ENCODE measurements at places on chromosomes 4 and X.

DNA sequence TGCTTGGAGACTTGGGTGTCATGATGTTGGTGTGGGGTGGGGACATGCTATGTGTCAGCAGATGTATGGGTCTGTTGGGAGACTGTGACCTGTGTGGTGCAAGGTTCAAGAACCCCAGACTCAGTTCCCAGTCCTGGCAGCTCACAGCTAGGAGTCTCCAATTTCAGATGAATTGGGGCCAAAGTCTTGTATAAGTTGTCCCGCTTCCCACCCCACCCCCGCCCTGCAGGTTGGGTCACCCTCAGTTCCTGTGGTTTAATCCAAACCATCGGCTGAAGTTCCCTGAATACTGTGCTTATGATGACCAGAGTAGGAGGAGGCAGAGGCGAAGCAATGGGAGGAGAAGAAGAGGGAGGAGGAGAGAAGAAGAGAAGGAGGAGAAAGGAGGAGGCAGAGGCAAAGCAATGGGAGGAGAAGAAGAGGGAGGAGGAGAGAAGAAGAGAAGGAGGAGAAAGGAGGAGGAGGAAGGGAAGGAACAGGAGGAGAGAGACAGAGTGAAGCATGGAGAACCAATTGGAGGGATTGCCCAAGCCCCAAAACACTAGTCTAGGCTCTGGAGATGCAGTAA, 112.6 kb downstream of the EFNB1 start:
- no peak for DNase-seq

DNA sequence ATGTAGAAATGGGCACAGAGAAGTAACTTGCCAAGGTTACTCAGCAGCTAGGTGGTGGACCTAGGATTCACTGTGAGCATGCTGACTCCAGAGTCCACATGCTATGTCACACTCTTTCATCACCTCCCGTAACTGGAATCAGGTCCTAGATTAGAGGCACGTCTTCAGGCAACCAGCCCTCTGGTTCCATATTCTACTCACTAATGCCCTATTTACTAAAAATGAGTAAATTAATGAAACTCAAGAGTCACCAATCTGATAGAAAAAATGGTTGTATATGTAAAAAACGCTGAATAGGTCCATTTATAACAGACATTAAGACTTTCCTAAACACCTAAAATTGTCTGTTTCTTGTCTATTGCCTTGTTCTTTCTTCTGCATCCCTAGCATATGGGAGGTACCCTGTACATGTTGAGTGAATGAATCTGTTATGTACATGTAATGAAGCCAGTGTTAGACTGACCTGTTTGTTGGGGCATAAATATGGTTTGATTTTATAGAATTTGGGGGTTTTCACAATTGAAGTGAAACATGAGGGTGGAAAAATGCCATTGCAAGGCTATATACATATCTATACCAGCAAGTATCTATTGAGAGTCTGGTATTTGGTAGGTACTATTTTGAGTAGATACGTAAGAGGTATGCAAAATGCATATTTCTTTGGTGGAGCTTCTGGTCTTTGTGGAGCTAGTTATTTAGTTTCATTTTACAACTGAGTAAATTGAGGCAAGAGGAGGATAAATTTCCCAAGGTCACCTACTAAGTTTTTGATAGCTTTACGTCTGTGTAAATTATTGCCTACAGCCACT, 7.5 kb upstream of the RUFY3 start:
- no peak for DNase-seq

GRCh38 chr4:189504220-189504619, 436.5 kb upstream of the FRG1 start:
- DNase-seq = no peak

DNA sequence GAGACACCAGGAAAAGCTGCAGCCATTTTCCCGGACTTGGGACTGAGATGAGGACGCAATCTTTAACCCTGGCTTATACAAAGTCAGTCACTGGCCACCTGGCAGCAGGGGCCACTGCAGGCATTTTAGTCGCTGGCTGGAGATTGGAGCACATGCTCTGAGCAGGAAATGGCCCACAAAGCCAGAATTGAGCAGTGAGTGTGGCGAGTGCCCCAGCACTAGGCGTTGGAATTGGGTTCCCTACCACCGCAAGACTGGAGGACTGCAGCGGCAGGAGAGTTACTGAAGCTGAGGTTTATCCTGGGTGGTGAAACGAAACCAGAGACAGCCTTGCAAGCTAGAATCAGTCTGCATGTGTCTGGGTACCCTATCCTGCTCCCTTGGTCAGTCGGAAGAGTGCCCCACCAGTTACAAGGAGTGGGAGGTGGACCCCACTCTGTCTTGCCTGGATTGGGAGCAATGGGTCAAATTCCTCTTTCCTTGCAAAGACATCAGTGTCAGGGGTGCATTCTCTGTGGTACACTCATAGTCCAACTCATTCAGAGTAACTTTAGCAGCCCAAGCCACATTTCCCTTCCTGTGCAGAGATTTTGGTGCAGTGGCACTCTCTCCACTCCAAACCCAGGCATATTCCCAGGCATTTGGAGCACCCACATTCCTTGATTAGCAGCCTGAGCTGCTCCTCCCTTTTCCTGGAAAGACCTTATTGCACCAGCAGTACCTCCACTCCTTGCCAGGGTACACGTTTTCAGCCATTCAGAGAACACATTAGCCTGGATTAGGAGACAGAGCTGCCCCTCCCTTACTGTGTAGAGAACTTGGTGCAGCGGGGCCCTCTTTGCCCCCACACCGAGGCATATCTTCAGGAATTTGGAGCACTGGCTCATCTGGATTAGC, 36.7 kb upstream of the PLK4 start:
- DNase-seq = no peak

GRCh38 chrX:68947882-68948605, 119.2 kb downstream of the EFNB1 start:
- peak; percentile 2 for DNase-seq

DNA sequence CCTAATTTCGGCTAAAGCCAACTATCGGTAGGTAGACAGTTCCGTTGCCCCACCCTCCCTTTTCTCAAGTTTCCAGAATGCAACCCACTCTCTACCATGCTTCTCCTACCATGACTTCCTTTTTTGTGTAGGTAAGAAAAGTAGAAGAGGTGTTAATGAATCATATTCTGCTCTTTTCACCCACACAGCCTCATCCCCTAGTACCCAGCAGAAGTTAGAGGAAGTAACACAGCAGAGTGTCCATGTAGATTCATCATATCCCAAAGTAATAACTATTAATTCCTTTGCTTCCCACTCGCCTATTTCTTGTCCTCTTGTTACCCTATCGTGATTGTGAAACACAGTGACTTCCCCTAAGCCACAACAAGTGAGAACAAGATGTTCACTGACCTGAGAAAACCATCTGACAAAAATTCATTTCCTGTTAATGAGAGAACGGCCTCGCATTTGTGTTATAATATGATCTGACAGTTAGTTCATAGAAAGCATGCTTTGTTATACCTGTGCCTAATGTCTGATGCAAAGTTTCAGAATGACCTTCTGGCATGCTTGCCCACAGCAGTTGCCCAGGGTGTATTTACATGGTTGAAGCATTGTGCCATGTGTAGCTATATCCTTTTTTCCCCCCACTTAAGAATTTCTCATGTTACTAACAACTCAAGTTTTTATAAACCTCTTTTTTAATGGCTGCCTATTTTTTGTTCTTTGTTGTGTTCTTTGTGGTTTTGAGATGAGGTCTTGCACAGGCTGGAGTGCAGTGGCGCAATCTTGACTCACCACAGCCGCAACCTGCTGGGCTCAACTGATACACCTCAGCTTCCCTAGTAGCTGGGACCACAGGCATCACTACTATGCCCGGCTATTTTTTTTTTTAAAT, 185.6 kb downstream of the RAP1GDS1 start:
- DNase-seq = peak; percentile 35

GRCh38 chrX:56728752-56729151, 291 bp upstream of the NBDY start:
- no peak for DNase-seq

GRCh38 chrX:135112096-135112729, 8.1 kb downstream of the ETDB start:
- DNase-seq = no peak

GRCh38 chr4:125101719-125102118, 213.0 kb upstream of the FAT4 start:
- no peak for DNase-seq

GRCh38 chr4:1684506-1685234, 557 bp upstream of the FAM53A start:
- DNase-seq = no peak

DNA sequence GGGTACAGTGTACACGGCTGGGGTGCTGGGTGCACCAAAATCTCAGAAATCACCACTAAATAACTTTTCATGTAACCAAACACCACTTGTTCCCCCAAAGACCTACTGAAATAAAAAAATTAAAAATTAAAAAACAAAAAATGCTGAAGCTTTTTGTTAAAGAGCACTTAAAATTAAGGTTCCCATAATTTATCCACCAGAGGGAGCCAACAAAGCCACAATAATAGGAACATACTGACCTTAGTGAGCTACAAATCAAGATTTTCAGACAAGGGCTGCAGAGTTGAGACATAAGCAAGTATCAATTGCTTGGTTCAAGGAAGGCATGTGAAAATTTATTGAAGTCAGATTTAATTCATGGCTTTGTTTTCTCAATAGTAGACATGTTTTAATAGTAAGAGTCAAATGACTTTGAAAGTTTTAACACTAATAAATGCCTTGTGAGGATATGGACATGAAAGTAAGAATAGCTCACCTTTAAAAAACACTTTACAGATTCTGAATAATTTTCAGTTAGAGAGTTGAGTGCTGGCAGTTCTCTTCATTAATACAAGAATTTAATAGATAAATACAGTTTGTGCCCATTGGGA, 43.0 kb upstream of the SCOC start:
- DNase-seq = no peak

GRCh38 chr4:102525097-102525496, 23.9 kb downstream of the NFKB1 start:
- no peak for DNase-seq

DNA sequence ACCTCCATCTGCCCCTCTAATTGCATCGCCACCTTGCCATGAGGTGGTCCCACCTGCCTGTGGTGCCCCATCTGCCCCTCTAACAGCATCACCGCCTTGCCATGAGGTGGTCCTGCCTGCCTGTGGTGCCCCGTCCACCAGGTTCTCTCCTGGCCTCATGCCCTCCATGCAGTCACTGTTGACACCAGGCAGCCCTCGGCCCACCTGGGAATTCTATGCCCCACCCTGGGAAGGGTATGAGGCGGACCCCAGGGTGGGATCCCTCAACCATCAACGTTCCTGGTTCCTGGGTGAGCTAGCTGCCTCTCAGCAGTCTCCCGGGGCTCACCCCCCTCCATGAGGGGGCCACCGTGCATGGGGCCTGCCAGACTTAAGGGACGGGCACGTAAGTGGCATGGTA, 38.9 kb downstream of the ACOX3 start:
- no peak for DNase-seq

GRCh38 chrX:68795741-68796140, 33.1 kb upstream of the EFNB1 start:
- no peak for DNase-seq

All from GM10248 (cell line).